Nephron progenitor cell (in vitro differentiated cells): ENCODE measurements at places on chromosomes 3 and 15.
A peak's percentile ranks its signal among the peaks of the same experiment; 100 is the strongest.

GRCh38 chr3:169564883-169565282 is 98.6 kb downstream of the MECOM start:
- no peak for DNase-seq

DNA sequence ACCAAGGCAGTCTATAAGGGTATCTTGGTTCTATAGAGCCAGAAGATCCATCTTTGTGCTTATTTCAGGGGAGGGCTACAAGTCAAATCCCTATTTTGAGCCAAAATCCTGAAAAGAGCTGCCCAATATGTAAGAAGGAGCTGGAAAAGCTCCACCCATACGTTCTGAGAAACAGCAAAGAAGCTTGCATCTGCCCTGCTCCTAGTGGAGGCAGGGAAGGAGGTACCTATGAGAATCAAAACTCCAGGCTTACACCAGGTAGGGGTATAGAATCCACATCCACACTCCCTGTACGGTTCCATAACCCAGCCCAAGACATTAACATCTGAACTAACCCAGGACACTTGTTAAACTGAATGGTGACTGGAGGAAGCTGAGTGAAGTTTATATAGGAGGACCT is 30.0 kb downstream of the PHC3 start:
- no peak for DNase-seq

- peak; percentile 15 for DNase-seq
These were observed 91.7 kb upstream of the FGF12 start for GRCh38 chr3:192819001-192819569.

DNA sequence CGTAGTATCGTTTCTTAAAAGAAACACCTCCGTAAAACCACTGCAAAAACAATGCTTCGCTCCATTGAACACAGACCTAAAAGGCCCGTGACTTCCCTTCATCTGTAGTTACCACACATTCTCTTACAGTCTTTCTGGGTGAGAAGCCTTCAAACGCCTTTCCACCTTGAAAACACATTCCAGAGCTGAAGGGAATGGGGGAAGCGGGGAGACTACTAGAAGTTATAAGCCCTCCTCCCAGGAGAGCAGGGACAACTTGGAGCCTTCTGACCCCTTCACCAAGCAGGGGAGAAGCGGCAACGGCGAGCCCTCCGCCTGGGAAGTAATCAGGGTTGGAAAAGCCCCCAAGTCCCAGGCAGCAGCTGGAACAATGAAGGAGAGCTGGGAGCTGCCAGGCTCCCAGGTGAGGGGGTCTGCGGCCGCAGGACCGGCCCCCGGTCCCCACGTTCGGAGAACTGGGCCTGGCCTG is 461 bp downstream of the SECISBP2L start:
- peak; percentile 48 for DNase-seq

GRCh38 chr15:50252556-50252955 is 13.0 kb downstream of the HDC start:
- DNase-seq, result no peak
